Renal cortical epithelial cell (primary cell): ENCODE measurements at places on chromosomes 5 and 9. TPM values are rescaled to one million over a fixed set of nuclear protein-coding genes. Genes with fewer than 3 reads are reported as not detected.

The HTR4 gene
- not detected in 2 replicates for total RNA-seq

The HAVCR1 gene
- 289 and 397 TPM in 2 replicates for total RNA-seq

The PTCH1 gene
- 1.9 and 2.2 TPM in 2 replicates for total RNA-seq

The SMIM15 gene
- total RNA-seq = 77.6 and 108 TPM in 2 replicates

The MZB1 gene
- total RNA-seq = not detected in 2 replicates

The SLC25A48 gene
- not detected in 2 replicates for total RNA-seq

The LURAP1L gene
- total RNA-seq = 7.3 and 9.4 TPM in 2 replicates

The DDX4 gene
- not detected in 2 replicates for total RNA-seq

The GAPT gene
- total RNA-seq = not detected in 2 replicates

The DEPDC1B gene
- total RNA-seq = 5.7 and 17.9 TPM in 2 replicates

The PCDHB9 gene
- total RNA-seq = 0.17 and 0.60 TPM in 2 replicates

The SLCO6A1 gene
- 0.10 TPM in 1 of 2 replicates, not detected in the other for total RNA-seq

The PRDM9 gene
- total RNA-seq = not detected in 2 replicates

The TMEFF1 gene
- 3.5 and 4.3 TPM in 2 replicates for total RNA-seq

The TMEM171 gene
- total RNA-seq = 9.4 and 11.3 TPM in 2 replicates

The TMEM267 gene
- total RNA-seq = 27.8 and 29.4 TPM in 2 replicates

The MAP1B gene
- 91.0 and 156 TPM in 2 replicates for total RNA-seq
